ENCODE measurements at places on chromosomes 6 and 20.

GRCh38 chr6:57207141-57207540 is 15.0 kb downstream of the RAB23 start:
- DNase-seq, result no peak

DNA sequence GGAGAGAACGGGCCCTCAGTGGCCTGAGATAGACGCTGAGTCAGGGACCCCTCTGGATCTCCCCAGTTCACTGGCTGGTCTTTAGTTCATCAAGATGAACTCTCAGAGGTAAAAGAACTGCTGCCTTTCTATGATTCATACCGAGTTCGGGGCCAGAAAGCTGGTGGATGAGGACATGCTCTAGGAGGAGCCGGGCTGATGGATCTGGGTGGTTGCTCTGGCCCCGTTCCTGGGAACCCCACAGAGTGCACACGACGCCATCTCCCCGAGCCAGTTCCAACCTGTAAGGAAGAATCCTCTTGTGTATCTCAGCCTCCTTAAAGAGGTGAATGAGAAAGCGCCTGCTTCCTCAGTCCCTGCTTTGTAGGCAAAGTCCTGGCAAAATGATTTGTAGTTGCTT is 142.6 kb upstream of the PDE10A start:
- no peak for DNase-seq

- DNase-seq, result no peak
These were observed 45.2 kb downstream of the DEFB114 start for GRCh38 chr6:49918787-49919186.

DNA sequence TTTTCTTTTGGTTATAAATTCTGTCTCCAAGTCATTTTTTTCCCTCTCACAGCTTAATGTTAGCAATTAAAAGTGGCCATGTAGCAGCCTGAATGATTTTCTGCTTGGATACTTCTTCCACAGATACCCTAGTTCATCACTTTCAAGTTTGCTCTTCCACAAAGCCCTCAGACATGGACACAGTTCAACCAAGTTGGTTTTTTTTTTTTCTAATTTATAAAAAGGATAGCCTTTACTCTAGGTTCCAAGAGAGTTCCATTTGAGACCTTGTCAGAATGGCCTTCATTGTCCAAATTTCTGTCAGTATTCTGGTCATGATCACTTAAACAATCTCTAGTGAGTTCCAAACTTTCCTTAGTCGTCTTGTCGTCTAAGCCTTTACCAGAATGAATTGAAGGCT is 40.0 kb downstream of the RSPH3 start:
- no peak for DNase-seq

- no peak for DNase-seq
These were observed 110.8 kb downstream of the RFPL4B start for GRCh38 chr6:112457886-112458285.

Data from CD4-positive, alpha-beta memory T cell (primary cell).